ENCODE measurements at places on chromosomes 11 and 22.

DNA sequence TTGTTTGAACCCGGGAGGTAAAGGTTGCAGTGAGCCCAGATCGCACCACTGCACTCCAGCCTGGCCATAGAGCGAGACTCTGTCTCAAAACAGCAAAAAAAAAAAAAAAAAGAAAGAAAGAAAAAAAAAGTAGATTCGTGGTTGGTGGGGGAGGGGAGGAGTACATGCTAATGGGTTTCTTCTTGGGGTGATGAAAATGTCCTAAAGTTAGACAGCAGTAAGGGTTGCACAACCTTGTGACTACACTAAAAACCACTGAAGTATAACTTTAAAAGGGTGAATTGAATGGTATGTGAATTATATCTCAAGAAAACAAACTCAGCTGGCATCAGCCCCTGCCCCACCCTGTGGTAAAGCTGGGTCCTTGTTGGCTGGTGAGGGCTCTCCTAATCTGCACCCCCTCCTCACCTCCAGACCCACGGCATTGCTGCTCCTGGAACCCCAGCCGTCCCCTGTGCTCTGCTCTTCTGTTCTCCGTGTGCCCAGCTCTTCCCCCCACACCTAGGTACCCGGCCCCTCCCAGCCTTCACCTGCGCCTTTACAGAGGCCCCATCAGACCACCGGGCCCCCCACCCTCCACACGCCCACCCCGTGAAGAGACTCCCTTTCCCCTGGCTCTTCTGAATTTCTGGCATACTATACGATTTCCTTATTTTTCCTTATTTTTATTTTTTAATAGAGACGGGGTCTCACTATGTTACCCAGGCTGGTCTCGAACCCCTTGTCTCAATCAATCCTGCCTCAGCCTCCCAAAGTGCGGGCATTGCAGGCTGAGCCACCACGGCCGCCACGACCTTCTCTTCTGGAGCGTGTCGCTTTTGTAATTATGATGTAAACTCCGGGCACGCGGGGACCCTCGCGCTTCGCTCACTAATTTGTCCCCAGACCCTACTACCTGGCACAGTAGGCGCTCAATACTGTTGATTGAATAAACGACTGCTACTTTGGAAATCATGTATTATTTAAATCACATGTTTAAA, 924 bp upstream of the FADD start:
- no peak for DNase-seq

- no peak for DNase-seq
Observed at GRCh38 chr11:46724088-46724487, 5.1 kb downstream of the F2 start.

DNA sequence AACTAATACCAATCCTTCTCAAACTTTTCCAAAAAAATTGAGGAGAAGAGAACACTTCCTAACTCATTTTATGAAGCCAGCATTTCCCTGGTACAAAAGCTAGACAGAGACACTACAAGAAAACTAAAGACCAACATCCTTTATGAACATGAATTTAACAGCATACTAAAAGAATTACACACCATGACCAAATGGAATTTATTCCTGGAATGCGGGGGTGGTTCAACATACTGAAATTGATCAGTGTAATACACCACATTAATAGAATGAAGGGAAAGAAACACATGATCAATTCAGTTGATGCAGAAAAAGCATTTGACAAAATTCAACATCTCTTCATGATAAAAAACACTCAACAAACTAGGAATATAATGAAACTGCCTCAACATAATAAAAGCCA, 148.1 kb downstream of the WNT7B start:
- no peak for DNase-seq

- DNase-seq: no peak
Observed at GRCh38 chr22:39204216-39204615, 40.6 kb downstream of the PDGFB start.

- DNase-seq: no peak
Observed at GRCh38 chr11:12240677-12241076, 130.3 kb downstream of the MICAL2 start.

DNA sequence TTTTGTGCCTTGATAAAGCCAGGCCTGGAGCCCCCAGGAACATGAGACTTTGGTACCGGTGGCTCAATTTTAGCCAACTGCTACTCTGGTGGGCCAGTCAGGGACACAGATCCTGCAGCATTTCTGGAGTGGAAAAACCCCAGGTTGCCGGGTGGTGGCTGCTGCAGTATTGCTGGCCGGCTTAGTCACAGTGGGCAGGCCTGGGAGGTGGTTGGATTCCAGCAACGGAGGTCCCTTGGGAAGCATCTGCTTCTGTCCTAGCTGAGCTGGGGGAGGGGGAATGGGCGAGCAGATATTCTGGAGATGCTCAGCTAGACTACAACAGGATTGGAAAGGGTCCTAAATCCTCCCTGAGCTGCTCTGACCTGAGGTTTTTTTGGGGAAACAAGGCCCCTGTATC, 31.6 kb upstream of the ACCSL start:
- DNase-seq: no peak

DNA sequence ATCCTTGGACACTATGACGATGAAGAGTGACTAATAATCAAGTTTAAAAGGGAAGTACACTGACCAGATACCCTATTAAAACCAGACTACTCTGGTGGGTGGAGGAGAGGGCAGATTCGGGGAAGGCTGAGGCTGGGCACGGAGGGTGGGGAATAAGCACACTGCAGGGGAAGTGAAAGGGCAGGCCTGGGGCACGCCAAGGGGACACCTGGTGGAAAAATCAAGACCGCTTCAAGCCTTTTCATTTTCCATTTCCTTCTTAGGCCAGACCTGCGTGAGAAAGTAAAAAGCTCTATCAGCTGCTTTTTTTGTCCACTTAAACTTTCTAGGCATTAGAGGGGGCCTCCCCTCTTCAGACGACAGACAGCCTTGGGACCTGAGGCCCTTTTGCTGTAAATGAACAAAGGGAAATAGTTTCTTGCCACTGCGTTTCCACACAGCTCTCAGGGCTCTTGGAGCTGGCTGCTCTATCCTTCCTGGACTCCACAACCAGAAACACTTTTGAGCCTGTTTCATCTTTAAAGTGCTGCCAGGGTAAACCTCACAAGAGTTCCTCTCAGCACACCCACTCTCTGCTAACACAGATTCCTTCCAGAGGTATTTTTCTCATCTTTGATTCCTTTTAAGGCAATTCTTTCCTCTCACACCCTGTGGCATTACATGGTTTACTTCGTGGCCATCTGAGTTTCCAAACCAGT, 25.0 kb upstream of the SERPIND1 start:
- peak; percentile 30 for DNase-seq

GRCh38 chr11:101909087-101909486, 5.7 kb upstream of the CEP126 start:
- no peak for DNase-seq

DNA sequence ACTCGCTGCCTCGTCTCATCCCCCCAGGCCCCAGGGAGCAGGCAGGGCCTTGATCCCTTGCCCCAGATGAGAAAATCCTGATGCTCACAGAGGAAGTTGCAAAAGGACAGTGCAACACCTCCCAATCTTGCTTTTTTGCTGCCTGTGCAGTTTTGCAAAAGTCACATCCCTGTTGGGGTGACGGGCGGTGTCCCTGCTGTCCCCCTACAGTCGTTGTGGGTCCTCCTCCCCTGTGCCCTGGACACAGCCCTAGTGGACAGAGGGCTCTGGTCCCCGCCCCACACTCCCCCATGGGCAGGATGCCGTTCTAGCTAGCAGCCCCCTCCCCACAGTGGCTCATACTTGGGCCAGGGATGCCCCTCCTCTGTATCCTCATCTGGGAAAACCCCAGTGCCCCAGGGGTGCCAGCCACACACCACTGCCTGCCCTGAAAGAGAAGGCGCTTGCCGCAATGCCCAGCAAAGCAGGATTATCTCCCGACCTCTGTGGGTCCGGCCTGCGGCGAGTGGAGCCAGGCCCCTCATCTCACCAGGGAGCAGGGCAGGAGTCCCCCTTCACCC, 18.4 kb upstream of the CTSD start:
- no peak for DNase-seq

DNA sequence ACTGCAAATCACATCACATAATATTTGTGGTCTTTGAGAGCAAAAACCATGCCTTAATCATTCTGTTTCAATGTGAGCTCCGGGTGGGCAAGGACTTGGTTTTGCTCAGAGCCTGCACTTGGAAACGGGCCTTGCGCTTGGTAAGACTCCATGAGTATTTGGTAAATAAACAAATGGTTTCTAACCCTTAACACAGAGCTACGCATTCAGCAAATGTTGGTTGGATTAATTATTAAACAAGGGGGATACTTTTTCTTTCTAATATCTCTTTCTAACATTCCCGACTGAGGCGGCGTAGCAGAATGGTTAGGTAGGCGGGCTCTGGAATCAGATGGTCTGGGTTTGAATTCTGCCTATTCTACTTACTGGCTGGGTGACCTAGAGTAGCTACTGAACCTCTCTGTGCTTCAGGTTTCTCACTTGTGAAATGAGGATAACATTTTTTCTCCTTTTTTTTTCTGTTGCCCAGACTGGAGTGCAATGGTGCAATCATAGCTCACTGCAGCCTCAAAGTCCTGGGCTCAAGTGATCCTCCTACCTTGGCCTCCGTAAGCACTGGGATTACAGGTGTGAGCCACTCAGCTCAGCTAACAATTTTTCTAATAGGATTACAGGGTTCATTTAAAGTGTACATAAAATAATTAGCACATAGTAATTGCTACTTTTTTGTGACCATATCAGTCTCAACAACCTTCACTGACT, 3.4 kb upstream of the FAM83F start:
- DNase-seq: no peak

GRCh38 chr22:26823966-26824365, 166.6 kb downstream of the MIAT start:
- no peak for DNase-seq

DNA sequence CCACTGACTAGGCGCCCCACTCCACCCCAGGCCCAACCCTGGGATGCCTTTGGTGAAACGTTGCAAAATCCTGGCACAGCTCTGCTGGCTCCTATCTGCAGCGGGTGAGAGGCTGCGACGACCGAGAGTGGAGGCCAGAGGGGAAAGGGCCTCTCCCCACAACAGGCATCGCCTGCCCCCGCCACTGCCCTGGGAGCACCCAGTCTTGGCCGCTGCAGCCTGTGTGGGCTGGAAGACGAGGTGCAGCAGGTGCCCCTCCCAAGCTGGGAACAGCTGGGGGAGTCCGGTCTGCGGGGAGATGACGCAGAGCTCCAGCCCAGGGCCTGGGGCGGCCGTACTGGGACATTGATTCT, 4.2 kb upstream of the PIM3 start:
- DNase-seq: no peak

GRCh38 chr22:24812950-24813775, 7.2 kb downstream of the SGSM1 start:
- DNase-seq: no peak

DNA sequence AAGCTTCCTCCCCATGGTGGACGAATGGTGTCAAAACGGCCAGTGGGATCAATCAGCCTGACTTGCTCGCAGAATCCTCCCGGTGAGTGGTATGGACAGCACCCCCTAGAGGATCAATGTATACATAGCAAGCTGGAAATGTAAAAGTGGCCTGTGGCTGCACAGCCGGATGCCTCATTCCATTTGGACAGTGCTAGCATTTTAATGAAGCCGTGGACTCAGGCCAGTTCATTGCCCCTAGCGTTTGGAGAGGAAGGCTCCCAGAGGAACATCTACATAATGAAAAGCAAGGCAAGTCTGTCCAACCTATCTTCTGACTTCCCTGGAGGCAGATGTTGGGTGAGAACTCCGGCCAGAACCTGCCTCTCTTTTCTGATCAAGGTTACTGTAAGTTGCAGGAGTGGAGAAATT, 942.3 kb downstream of the NTM start:
- no peak for DNase-seq

DNA sequence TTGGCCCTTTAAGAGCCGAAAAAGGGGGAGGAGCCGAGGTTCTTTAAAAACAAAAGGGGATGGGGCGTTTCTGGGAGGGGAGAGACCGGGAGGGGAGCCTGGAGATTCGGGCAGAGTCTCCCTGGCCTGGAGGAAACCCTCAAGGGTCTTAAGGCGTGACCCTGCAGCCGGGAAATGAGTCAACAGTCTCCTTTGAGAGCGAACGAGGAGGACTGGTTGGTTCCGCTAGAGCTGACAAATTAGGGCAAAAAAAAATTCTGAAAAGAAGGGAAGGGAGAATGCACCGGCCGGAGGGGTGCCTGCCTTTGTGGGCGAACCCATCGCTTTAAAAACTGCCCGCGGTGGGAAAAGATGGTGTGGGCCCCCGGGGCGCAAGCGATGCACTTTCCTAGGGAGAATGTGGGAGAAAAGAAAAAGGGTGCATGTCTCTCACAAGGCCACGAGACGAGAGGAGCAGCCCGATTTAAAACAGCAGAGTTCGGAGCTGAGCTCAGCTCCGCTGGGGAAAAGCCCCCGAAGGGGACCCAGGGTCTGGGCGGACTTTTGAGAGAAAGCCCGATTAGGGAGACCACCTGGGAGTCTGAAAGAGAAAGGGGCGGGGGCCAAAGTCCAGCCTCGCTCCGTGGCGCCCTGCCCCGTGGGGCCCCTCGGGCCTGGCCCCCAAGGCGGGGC, 874 bp downstream of the ZFTA start:
- no peak for DNase-seq

GRCh38 chr22:43828998-43829782, 17.1 kb upstream of the EFCAB6 start:
- no peak for DNase-seq

GRCh38 chr11:72203163-72203562, 11.2 kb downstream of the FOLR1 start:
- DNase-seq: no peak

DNA sequence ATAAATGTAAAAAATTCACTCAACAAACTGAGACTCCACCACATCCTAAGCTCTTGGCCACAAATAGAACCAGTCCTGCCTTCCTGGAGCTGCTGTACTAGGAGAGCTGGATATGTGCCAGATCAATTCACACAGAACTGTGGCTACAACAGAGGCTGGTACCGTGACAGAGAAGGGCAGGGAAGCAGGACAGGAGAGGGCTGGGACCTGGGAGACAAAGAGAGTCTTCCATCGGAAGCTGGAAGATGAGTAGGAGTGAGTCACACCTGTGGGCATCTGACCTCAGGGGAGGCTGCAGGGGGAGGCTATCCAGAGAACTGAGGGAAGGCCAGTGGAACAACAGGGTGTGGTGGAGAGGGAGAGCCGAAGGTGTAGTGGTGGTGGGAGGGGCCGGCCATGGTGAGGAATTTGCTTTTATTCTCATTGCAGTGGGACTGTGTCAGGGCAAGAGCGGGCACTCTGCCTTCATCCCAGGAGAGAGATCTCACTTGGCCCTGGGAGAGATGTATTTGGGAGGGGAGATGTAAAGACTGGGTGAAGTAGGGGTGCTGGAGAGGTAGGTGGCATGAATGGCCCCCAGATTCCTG, 1.9 kb upstream of the LTBP3 start:
- no peak for DNase-seq

All from GM18507 (cell line).